ENCODE measurements at places on chromosomes 16 and 17.

DNA sequence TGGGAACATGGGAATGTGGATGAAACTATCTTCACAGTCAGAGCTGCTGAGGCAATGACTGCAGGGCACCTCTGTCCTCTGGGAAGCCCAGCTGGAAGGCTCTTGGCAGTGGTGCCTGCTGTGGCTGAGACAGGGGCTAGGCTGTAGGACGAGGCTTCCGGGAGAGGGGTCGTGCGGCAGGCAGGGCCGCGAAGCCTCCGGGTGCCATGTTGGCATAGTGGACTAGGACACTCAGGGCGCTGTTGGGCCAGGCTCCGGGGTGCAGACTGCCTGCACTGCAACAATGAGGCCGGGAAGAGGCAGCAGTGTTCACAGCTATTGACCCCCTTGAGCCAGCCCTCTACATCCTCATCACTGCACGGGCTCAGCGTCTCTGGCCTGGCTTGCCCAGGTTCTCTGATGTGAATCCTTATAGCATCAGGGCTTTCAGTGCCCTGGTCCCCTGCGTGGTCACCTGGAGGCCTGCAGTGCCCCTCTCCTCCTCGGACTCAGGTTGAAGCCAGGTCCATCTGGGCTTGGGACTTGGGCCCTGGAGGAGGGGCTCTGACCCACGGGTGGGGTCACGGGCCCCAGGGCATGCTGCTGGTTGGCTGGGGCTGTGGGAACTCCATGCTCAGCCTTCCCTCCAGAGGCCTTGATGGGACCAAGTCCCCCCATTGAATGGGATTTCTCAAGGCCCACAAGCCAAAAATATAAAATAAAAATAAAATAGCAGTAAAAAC is 91.6 kb downstream of the TNFRSF13B start:
- no peak for DNase-seq

- no peak for DNase-seq
Observed at GRCh38 chr17:72852277-72852938, 240.1 kb downstream of the SLC39A11 start.

DNA sequence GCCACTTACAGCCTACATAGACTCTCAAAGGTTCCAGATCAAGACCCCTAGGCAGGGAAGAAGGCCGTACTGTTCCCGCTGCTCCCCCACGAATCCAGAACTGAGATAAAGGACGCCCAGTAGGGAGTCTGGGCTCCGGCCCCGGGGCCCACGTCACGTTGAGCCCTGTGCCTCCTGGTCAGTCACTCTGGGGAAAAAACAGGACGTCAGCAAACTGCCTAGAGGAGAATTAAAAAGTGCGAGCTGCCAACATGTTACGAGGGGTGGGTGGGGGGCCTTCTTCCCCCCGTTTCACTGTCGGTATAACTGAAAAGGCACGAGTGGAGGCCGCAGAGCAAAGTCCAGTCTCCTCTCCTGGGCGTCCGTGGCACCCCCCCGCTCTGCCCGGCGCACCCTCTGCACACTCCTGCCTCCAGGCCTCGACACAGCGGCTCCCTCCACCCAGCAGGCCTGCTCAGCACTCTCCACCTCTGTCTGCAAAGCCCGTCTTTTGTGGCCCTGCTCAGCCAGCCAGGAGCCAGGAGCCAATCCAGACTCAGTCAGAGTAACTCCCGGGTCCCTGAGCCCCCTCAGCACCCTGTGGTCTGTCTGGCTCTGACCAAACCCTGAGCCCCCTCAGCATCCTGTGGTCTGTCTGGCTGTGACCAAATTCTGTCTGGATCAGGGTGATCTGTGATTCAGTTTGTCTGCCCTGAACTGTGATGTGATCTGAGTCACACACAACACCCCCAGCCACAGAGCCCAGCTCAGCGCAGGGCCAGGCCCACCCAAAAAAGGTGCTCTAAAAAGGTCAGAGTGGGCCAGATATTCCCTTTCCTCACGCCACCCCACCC is 6.2 kb downstream of the ITGAE start:
- no peak for DNase-seq

DNA sequence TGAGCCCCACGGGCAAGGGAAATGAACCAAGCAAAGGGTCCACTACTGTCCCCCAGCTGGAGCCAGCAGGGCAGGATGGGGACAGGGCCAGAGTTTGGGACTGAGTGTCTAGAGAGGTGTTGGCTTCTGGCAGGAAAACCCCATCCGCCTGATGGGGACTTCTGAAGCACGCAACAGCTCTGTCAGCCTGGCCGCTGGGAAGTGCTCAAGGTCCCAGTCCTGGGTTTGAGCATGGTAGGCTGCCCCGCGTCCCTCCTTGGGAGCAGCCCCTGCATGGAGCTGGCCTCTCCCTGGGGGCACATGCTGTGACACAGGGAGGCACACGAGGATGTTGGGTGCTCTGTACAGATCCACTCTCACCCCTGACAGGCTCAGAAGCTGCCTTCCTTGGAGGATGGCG is 14.6 kb downstream of the ACE start:
- DNase-seq: no peak

GRCh38 chr16:51146256-51146924 is 4.7 kb downstream of the SALL1 start:
- no peak for DNase-seq

DNA sequence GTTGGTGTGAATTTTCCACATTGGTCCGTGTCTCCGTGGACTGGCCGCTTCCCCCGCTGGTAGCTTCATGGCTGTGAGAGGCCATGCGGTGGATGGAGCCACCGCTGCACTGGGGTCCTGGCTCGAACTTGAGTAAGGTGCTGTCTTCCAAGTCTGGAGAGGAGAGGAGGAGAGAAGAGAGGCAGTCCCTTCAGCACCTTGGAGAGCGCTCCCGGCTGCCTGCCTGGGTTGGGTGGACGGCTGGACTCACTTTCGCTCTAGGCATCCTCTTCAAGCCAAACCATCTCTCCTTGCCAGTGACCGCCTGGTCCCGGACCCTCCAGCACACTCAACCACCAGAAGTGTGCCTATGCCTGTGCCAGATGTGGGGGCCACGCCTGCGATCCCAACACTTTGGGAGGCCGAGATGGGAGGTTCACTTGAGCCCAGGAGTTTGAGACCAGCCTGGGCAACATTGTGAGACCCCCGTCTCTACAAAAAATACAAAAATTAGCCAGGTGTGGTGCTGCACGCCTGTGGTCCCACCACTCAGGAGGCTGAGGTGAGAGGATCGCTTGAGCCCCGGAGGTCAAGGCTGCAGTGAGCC is 6.2 kb downstream of the JPH3 start:
- DNase-seq: no peak

DNA sequence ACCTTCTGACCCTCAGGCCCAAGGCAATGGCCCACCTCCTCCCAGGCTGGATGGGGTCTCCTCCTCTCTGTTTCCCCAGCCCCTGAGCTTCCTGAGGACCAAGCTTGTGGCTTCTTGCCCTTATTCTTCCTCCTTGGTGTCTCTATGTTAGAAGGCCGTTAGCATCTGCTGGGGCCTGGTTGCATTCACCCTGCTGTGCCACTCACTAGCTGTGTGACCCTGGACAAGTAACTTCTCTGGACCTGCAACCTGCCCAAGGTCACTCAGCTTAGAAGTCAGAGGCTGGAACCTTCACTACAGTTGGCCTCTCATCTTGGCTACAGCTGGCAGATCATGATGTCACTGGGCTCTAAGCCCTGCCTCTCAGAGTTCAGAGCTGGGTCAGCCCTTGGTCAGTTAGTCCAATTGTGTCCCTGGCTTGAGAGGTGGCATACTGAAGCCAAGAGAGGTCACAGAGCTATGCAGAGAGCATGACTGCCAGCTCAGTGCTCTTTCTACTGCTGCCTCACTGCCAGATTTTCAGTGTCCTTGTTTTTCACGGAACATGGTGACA is 3.0 kb downstream of the MT2A start:
- DNase-seq: no peak

GRCh38 chr17:33243732-33244131 is 49.4 kb downstream of the ASIC2 start:
- no peak for DNase-seq

- DNase-seq: no peak
Observed at GRCh38 chr17:32348483-32348800, 1.5 kb upstream of the ZNF207 start.

GRCh38 chr17:78826421-78826820 is 14.2 kb downstream of the USP36 start:
- no peak for DNase-seq

- no peak for DNase-seq
Observed at GRCh38 chr16:69763599-69763942, 1.4 kb downstream of the WWP2 start.

- no peak for DNase-seq
Observed at GRCh38 chr16:72829846-72830775, 217.8 kb downstream of the ZFHX3 start.

GRCh38 chr17:63514974-63515373 is 8.2 kb upstream of the KCNH6 start:
- no peak for DNase-seq

- no peak for DNase-seq
Observed at GRCh38 chr16:31400191-31400590, 7.1 kb downstream of the ITGAD start.

DNA sequence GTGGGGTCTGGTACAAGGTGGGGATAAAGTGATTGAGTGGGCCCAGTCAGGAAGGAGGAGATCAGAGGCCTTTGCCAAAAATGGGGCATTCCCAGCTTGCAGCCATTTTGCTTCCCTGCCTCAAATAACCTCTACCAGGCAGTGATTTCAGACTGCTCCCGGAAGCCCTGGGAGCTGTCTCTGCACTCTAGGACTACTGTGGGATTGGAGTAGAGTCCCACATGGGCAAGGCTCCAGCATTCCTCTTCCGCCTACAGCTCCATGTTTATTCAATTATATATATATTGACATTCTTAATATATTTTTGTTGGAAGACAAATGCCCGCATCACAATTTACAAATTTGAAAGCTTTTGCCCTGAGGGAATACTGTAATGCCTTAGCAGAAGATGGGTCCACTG is 13.5 kb downstream of the SUPT6H start:
- no peak for DNase-seq

- DNase-seq: no peak
Observed at GRCh38 chr17:71970312-71970711, 150.5 kb upstream of the SOX9 start.

GRCh38 chr17:38881600-38882191 is 11.8 kb downstream of the LASP1 start:
- no peak for DNase-seq

DNA sequence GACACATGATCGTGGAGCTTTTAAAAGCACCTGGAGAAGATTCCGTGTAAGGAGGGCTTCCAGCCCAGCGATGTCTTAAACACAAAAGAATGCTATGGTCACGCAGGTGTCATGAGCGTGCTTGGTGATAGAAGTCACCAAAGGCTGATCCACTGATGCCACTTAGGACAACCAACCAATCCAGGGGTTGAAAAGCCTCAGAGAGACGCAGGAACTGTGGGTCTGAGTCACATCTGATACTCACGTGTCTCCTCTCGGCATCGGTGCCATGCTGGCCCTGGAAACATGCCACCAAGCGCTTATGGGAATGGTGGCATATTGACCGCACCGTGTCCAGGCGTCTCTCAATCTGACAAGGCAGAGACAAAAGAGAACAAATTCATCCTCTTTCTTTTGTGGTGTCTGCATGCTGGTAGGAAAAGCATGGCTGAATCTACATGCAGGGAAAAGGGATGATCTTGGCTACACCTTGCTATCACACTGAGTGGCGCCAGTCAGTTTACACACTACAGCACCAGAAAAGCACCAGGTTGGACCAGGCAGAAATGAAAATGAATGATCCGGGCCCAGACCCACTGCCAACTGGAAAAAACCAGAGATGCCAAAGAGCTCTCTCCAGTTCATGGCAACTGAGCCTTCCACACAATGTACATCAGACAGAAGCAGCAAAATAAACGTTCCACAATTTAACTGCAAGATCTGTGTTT is 38.0 kb downstream of the ARHGAP17 start:
- no peak for DNase-seq

GRCh38 chr17:69326377-69327059 is 415 bp downstream of the ABCA5 start:
- DNase-seq: no peak

GRCh38 chr17:80511222-80512180 is 33.1 kb upstream of the RPTOR start:
- no peak for DNase-seq

GRCh38 chr16:57643910-57644309 is 15.5 kb downstream of the ADGRG1 start:
- DNase-seq: no peak

DNA sequence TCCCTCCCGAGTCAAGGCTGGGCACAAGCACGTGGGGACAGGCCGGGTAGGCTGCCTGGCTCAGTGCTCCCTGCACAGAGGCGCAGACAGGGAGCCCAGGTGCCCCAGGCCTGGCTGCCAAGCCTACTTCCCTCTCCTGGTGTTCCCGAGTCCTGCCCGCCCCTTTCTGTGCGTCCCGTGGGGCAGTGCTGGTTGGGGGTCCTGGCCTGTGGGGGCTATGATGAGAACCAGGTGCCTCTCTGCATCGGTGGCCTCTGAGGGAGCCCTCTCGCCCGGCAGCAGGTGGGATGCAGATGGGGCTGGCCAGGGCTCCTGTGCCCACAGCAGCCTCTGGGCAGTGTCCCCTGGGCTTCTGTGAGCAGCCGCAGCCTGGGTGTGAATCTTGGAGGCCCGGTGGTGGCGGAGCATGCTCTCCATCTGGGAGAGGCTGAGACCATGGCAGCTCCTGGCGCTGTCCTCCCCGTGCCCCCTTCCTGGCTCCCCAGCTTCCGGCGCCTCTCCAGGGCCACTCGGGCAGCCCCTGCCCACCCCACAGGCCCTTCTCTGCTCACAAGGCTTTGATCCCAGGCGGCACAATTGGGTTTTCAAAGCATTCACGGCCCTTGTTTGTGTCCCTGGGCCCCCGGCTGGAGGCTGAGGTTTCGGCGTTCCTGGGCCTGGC is 7.2 kb downstream of the CENPX start:
- DNase-seq: no peak

DNA sequence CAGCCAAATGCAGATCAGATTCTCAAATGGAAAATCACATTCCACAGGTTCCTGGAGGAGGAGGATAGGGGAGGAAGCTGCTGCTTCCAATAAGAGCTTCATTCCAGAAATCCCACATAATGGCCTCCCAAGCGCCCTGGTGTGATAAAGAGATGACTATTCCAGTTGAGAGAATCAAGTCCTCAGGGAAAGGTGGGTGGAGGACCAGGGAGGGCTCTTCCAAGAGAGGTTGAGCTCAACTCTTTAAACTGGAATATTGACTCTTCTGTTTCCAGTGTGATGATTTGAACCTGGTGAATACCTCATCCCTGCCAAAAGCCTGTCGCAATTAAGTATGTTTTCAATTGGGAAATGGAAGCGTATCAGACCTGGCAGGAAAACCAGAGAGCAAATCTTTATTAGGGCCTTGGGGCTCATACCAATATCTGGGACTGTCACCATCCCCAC is 81.4 kb upstream of the DYNLRB2 start:
- DNase-seq: no peak

DNA sequence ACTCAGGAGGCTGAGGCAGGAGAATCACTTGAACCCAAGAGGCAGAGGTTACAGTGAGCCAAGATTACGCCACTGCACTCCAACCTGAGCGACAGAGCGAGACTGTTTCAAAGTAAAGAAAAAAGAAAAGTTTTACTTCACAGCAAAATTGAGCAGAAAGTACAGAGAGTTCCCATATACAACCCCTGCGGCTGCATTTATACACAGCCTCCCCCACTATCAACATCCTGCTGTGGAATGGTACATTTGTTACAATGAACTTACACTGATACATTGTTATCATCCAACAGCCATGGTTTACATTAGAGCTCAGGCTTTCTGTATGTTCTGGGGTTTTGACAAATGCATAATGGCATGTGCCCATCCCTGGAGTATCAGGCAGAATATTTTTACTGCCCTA is 2.6 kb upstream of the MTHFSD start:
- no peak for DNase-seq

All from cortex of kidney (tissue), 1 donor.